A549 treated with dexamethasone at 1 μM for 4 hours (cell line): ENCODE measurements at places on chromosomes 6 and 20. TPM values are rescaled to one million over a fixed set of nuclear protein-coding genes. Genes with fewer than 3 reads are reported as not detected.

SAPCD1 gene
- total RNA-seq, result 2.1 to 3.7 TPM (median 3.5 TPM) in 5 replicates

BPIFB2 gene
- total RNA-seq, result not detected in 5 replicates

SRSF6 gene
- total RNA-seq, result 106 to 114 TPM (median 112 TPM) in 5 replicates

BTNL2 gene
- not detected in 5 replicates for total RNA-seq

TMEM14B gene
- 107 to 138 TPM (median 113 TPM) in 5 replicates for total RNA-seq

APCDD1L gene
- total RNA-seq, result 0.07 to 0.18 TPM (median 0.11 TPM) in 4 of 5 replicates, not detected in the other

FAM162B gene
- total RNA-seq, result 0.11 TPM in 1 of 5 replicates, not detected in the others

GRM1 gene
- total RNA-seq, result 0.03 to 0.04 TPM in 2 of 5 replicates, not detected in the others

GPX5 gene
- not detected in 5 replicates for total RNA-seq

TRAM2 gene
- total RNA-seq, result 33.5 to 44.9 TPM (median 41.2 TPM) in 5 replicates

ME1 gene
- 37.5 to 43.4 TPM (median 39.0 TPM) in 5 replicates for total RNA-seq
